ENCODE measurements at places on chromosomes 3 and 15.

DNA sequence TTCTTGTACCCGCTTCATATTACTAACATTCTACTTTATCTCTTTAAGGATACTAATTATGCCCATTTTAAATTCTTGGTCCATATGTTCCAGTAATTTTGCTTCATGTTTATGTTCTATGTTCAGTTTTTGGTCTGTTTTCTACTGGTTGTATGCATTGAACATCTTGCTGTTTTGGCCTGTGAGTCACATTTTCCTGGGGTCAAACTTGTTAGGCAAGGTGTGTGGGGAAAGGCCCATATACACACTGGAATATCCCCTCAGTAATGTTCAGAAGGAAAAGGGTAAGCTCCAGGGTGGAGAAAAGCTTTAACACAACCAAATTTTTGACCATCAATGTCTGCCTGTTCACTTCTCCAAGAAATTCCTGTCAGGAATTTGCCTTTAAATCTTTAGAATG, 337.7 kb downstream of the SLC9A9 start:
- DNase-seq, result no peak

- DNase-seq, result no peak
Observed at GRCh38 chr15:40463886-40464545, 6.8 kb upstream of the CHST14 start.

DNA sequence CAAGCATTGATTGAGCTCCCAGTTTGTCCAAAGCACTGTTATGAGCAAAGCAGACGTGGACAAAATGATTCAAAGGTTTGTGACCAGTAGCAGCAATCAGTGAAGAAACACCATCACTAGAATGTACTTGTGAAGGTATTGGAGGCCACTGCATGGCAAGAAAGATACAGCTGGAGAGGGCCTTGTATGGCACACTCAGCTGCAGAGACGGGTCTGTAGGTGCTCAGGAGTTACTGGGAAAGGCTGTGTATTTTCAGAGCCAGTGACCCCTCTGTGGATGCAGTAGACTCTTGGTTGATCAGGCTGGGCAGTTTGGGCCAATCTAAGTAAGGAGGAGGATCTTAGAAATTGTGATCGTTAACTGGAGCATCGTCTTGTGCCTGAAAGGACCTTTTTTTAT, 120.0 kb downstream of the GHSR start:
- DNase-seq, result no peak

- no peak for DNase-seq
Observed at GRCh38 chr3:123338620-123339061, 110.2 kb downstream of the ADCY5 start.

GRCh38 chr15:36617529-36618196, 38.2 kb downstream of the CDIN1 start:
- no peak for DNase-seq

DNA sequence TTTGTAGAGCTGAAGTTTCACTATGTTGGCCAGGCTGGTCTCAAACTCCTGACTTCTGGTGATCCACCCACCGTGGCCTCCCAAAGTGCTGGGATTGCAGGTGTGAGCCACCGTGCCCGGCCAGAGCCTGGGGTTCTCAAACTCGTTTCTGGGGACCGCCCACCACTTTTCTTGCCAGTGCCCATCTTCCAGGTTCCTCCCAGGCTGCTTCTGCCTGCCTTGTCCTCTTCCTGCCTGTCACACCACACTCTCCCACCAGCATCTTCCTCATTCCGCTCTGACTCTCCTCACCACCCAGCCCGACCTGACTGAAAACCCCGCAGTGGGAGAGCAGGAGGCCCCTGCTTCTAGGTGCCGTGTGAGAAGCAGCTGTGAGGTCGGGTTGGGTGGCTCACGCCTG, 3.1 kb upstream of the DYNLT2B start:
- no peak for DNase-seq

DNA sequence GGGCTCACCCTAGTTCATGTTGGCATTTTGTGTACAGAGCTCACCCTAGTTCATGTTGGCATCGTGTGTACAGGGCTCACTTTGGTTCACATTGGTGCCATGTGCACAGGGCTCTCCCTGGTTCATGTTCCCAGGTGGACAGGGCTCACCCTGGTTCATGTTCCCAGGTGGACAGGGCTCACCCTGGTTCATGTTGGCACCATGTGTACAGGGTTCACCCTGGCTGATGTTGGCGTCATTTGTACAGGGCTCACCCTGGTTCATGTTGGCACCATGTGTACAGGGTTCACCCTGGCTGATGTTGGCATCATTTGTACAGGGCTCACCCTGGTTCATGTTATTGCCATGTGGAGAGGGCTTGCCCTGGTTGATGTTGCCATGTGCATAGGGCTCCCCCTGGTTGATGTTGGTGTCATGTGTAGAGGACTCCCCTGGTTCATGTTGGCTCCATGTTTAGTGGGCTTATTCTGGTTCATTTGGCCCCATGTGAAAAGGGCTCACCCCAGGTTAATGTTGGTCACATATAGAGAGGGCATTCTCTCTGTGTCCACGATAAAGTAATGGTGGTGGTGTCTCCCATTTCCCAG, 31.7 kb upstream of the NR2C2 start:
- DNase-seq, result no peak

GRCh38 chr3:183815951-183816475, 9.4 kb downstream of the MAP6D1 start:
- DNase-seq, result no peak

DNA sequence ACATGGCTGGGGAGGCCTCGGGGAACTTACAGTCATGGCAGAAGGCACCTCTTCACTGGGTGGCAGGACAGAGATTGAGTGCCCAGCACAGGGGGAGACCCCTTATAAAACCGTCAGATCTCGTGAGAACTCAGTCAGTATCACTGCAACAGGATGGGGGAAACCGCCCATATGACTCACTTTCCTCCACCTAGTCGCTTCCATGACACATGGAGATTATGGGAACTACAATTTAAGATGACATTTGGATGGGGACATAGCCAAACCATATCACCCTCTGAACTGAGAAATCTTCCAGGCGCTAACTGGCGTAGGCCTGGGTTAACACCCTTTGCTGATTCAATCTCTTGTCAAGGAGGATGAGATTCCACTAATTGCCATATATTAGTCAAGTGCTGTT, 392.3 kb downstream of the FEZF2 start:
- DNase-seq, result no peak

DNA sequence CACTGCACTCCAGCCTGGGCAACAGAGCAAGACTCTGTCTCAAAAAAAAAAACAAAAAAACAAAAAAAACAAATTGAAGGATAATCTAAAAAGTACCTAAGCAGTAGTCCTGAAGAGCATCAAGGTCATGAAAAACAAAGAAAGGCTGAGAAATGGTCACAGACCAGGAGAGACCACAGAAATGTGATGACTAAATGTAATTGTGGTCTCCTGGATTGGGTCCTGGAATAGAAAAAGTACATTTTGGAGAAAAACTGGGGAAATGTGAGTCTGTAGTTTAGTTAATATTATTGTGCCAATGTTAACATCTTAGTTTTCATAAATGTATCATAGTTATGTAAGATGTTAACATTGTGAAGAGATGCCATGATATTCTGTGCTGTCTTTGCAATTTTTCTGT, 267.5 kb upstream of the NR2E3 start:
- no peak for DNase-seq

DNA sequence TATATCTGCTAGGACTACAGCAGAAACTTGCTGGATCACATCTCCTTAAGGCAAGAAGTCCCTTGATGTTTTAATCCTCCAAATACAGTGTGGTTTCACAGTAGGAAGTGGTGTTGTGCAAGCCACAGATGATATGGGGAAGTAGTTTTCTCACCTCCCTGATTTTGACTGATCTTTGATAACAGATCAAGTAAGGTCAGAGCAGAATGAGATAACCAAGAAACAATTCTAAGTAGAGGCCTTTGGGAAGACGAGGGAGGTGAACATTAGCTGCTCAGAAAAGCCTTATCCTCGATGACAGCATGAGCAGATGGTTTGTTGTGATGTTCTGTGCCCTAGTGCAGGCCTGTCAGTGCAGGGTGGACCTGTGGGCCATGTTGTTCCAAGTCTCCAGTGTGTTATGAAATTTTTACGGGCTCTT, 61.3 kb downstream of the RIOX2 start:
- DNase-seq, result no peak

- DNase-seq, result no peak
Observed at GRCh38 chr15:85118581-85118980, 136.9 kb downstream of the PDE8A start.

DNA sequence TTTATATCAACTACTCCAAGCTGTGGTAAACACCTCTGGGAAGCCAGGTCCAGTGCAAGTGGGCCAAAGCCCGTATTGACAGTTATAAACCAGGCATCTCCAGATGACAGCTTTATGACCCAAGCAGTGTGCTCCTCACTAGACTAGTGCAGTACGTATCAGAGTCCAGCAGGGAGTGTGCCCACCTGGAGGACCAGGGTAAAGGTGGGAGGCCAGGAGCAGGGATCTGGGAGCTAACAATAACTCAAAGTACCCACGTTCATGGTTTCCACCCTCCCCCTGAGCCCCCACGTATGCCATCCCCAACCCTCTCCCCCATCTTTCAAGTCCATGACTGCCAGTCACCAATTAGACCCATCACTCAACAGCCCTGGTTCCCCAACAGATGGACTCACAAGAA, 27.0 kb upstream of the ALDH1A3 start:
- DNase-seq, result no peak

- no peak for DNase-seq
Observed at GRCh38 chr15:94234300-94234699, 2.9 kb downstream of the MCTP2 start.

DNA sequence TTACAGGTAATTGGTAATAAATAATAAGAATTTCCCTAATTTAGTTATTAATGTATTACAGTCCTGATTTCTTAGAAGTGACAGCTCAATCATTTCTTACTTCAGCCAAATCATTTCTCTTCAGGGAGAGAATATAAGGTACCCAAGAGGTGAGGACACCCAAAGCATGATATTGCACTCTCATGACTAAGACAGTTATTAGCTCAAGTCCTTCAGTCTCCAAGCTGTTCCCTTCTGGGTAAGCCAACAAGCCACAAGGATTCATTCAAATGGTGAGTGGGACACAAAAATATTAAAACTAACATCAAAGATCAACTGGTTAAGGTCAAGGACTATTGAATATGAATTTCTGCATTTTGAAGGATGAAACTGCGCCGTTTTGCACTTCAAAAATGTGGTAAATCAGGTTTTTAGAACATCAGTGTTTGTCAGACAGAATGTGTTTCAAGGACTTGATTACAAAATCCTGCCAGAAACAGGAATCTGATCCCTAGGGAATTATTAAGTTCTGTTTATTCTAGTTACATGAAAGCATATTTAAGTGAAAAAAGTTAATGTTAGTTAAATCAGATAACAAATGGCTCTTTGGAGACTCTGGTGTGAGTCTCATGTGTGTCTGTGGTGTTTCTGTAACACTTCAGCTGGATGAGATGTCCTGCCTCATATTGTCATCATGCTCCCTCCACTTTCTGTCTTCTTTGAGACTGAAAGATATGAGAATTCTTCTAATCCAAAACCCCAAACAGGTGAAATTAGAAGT, 101.7 kb upstream of the COL8A1 start:
- DNase-seq, result no peak

GRCh38 chr3:175186511-175186910, 327.4 kb downstream of the NAALADL2 start:
- DNase-seq, result no peak

DNA sequence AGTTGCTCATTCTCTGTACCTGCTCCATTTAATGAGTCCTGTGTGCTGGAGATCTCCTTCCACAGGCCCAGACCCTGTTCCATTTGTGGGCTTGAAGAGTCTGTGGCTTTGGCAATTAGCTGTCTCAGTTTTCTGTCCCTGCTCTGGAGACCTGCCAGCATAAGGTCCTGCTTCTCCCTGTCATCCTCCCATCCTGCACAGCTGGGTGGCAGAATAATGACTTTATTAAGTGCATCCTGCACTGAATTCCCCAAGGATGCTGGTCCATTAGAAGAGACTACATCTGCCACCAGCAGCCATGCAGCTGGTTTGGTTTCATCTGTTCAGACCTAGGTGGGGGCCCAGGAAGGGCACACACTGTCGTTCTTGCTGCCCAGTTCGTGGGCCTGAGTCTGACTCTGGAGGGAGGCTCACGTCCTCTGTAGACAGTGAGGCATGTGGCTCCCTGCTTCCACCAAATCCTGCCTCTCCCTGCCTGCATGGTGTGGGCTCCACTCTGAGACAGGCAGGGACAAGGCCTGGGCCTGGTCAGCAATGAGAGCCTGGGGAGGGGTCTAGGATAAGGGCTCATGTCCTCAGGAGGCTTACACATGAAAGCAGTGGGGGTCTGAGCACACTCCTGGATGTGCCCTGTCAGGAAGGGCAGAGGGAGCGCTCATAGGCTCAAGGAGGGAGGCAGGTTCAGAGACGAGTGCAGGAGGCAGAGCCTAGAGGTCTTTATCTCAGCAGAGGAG, 78.4 kb upstream of the PRR23E start:
- no peak for DNase-seq

- DNase-seq, result no peak
Observed at GRCh38 chr3:157412323-157412855, 24.3 kb upstream of the PTX3 start.

GRCh38 chr15:101497017-101497416, 7.5 kb upstream of the PCSK6 start:
- no peak for DNase-seq

- no peak for DNase-seq
Observed at GRCh38 chr3:152319831-152320617, 51.3 kb downstream of the MBNL1 start.

- no peak for DNase-seq
Observed at GRCh38 chr15:52340093-52340492, 44.5 kb upstream of the MYO5C start.

GRCh38 chr3:70832834-70833205, 520.4 kb upstream of the MDFIC2 start:
- no peak for DNase-seq

GRCh38 chr15:41804361-41804760, 23.5 kb upstream of the JMJD7 start:
- DNase-seq, result no peak

DNA sequence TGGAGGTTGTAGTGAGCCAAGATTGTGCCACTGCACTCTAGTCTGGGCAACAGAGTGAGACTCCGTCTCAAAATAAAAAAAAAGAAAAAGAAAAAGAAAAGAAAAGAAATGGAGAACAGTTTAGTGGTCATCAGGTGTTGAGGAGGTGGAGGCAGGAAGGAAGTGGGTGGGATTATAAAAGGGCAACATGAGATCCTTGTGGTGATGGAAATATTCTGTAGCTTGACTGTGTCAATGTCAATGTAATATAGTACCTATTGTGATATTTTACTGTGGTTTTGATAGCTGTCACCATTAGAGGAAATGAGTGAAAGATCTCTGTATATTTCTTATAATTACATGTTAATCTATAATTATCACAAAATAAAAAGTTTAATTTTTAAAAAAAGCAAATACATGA, 60.8 kb downstream of the TRAT1 start:
- DNase-seq, result no peak
